Caco-2 (cell line): ENCODE measurements at places on chromosomes 5 and 9. TPM values are rescaled to one million over a fixed set of nuclear protein-coding genes. Genes with fewer than 3 reads are reported as not detected.

The SH3PXD2B gene
- total RNA-seq, result 11.5 and 12.9 TPM in 2 replicates

GRCh38 chr5:95962785-95963184, 1.1 kb upstream of the ELL2 start:
- H3K27ac ChIP-seq, result peak overlapping the region; percentile 98
- no peaks in the 10 kb centered on the region for H3K36me3 ChIP-seq
- H3K4me3 ChIP-seq, result peak overlapping the region; percentile 36
- H3K4me1 ChIP-seq, result peaks cover 44% of the 10 kb centered on the region
- H3K27me3 ChIP-seq, result no peaks in the 10 kb centered on the region

DNA sequence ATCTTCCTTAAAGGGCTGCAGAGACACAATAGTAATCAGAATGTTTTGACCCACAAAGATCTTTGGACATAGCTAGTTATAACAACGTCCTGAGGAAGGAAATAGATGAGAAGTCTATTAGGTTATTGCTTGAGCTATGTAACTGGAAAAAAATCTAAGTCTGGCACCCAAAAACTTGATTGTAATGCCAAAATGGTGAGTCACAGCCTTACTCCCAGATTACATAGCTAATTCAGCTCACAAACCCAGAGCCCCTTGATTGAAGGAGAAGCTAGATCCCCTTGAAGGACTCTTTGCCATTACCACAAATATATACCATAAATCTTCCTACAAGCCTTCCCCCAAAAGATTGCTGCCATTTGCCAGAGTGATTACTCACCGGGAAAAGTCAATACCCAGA, 341.8 kb upstream of the KIF2A start:
- no peak overlapping the region for H3K27ac ChIP-seq
- no peak overlapping the region for H3K4me3 ChIP-seq
- H3K27me3 ChIP-seq, result no peaks in the 10 kb centered on the region
- no peaks in the 10 kb centered on the region for H3K36me3 ChIP-seq
- no peaks in the 10 kb centered on the region for H3K4me1 ChIP-seq
- no peak for DNase-seq

DNA sequence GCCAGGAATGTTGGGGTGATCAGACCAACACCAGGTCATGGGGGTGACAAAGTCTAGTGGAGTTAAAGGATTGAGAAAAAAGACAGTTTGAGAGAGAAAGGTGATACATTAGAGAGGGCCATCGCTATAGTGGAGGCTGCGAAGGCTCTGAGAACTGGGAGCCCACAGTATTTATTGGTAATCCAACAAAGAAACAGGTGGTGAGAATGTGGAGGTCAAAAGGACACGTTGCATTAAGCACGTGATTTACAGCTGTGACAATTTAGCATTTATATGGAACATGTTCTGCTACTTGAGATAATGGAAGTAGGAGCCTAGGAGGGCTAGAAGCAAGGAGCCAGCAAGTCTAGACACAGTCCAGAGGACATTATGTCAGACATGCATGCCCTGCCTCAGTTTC, 2086.5 kb upstream of the C9orf72 start:
- DNase-seq, result no peak
- H3K27ac ChIP-seq, result no peak overlapping the region
- H3K4me3 ChIP-seq, result no peak overlapping the region

DNA sequence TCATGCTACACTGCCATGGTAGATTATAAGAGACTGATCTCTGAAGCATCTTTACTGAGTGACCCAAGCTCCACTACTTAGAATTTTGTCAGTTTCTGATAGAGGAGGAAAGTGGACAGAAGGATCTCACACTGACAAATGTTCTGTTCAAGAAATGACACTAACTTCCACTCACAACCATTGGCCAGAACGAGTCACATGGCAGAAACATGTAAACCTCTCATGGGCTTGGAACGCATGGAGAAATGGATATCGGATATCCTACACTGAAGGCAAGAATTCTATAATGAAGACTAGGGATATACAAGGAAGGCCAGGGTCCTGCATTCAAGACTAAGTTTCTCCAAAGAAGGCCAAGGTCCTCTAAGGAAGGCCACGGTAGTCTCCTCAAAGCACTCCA, 31.1 kb downstream of the EGFLAM start:
- H3K27ac ChIP-seq, result no peak overlapping the region
- no peak overlapping the region for H3K4me3 ChIP-seq
- no peaks in the 10 kb centered on the region for H3K4me1 ChIP-seq
- H3K27me3 ChIP-seq, result no peaks in the 10 kb centered on the region
- DNase-seq, result no peak

DNA sequence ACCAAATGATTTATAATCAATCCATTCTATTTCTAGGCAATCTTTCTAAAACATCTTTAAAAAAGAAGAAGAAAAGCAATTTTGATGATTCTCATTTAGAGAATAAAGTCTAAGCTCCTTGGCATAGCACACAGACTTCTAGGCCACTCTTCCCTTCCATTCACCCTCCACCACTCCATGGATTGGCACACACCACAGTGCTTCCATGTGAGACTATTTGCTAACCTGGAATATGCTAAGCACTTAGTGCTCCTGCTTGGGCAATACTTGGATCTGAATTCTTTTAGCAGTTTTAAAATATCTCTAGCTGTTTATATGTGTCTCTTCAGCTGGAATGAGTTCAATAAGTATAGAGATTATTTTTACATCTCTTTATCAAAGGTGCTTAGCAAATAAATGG, 177.6 kb upstream of the FBXL7 start:
- H3K27me3 ChIP-seq, result no peaks in the 10 kb centered on the region
- no peaks in the 10 kb centered on the region for H3K4me1 ChIP-seq
- no peak overlapping the region for H3K4me3 ChIP-seq
- no peaks in the 10 kb centered on the region for H3K36me3 ChIP-seq
- no peak for DNase-seq
- no peak overlapping the region for H3K27ac ChIP-seq

DNA sequence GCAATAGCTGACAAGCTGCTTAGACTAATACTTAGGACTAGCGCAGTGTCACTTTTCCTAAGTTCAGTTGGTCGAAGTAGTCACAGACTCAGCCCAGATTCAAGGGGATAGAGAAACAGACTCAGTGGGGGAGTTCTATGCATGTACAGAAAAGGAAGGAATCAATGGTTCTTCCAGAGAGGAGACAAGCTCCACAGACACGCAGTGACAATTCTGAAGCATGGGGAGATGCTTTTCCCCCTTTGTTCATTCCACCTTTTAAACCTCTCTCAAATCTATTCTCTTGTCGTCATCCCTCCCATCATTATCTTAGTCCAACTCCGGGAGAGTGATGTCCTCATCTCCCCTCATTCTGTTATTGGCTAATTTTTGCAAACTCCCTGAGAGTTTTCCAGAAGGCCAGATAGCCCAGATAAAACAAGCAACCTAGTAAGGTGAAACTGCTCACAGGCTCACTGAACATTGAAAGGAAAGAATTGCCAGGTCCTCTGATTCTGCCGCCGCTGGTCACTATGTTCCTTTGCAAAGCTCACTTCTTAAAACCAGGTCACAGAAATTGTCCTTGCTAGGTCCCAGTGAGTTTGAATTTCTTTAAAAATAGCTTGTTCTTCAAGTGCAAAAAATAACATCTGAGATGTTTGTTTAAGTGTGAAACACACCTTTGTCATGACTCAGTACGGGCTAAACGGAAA, 13.4 kb upstream of the STRBP start:
- H3K27me3 ChIP-seq, result no peaks in the 10 kb centered on the region
- H3K4me1 ChIP-seq, result no peaks in the 10 kb centered on the region
- no peaks in the 10 kb centered on the region for H3K36me3 ChIP-seq
- H3K4me3 ChIP-seq, result no peak overlapping the region
- no peak for DNase-seq
